Stimulated activated memory B cell treated with anti-CD40 and anti-IgM and Interleukin-4, amounts not matched to agents 10 μg/mL and 1 μg/mL and 100 μg/mL, for 72 hours (primary cell): ENCODE measurements at places on chromosomes 1 and 21.
A peak's percentile ranks its signal among the peaks of the same experiment; 100 is the strongest.

- no peak for ATAC-seq
- H3K4me3 ChIP-seq = no peak overlapping the region
- H3K4me1 ChIP-seq = peaks cover 29% of the 10 kb centered on the region
- peaks cover 7% of the 10 kb centered on the region for H3K27me3 ChIP-seq
These were observed 3.3 kb upstream of the UTP11 start for GRCh38 chr1:38009088-38009840.

- no peaks in the 10 kb centered on the region for H3K27me3 ChIP-seq
- H3K4me1 ChIP-seq = peaks cover 48% of the 10 kb centered on the region
- H3K27ac ChIP-seq = no peak overlapping the region
- peaks cover 21% of the 10 kb centered on the region for H3K36me3 ChIP-seq
- ATAC-seq = no peak
These were observed 1.9 kb downstream of the ADARB1 start for GRCh38 chr21:45076245-45076711.

- no peaks in the 10 kb centered on the region for H3K4me1 ChIP-seq
- no peak overlapping the region for H3K4me3 ChIP-seq
- peaks cover 18% of the 10 kb centered on the region for H3K27me3 ChIP-seq
- ATAC-seq = no peak
- H3K27ac ChIP-seq = no peak overlapping the region
These were observed 92.3 kb upstream of the UBE2U start for GRCh38 chr1:64110924-64111777.

DNA sequence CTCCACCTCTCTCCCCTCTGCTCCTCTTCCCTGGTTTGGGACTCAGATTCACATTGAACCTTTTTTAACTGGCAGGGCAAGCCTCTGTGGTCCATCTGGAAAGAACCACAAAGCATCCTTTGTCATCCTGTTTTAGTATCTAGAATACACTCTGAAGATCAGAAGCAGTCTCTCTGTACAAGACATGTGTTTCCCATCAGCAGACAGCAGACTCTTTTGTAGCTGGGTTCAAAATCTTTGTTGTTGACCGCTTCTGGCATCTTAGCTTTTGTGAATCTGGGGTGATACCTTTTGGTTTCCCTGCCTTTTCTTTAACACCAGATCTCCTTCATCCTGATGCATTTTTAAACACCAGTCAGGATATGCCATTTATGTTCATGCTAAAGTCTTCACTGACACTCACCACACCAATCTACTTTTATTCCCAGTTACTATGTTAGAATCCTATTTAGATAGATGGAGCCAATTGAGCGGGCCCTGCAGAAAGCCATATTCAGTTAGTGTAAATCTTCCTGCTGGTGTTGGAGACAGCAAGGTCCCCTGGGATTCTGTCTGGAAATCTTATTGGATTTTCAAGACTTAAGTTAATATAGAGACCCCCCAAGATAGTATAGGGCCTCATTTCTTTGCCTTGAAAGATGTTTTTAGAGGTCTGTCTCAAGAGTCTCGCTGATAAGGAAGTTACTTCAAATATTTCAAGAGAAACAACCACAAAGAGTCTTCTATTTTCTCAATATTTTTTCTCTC, 51.1 kb downstream of the ST6GALNAC3 start:
- H3K4me3 ChIP-seq = no peak overlapping the region
- no peak overlapping the region for H3K27ac ChIP-seq
- H3K4me1 ChIP-seq = no peaks in the 10 kb centered on the region

GRCh38 chr1:161219078-161219892, 4.1 kb downstream of the APOA2 start:
- H3K4me1 ChIP-seq = peaks cover 27% of the 10 kb centered on the region
- no peak overlapping the region for H3K27ac ChIP-seq
- H3K27me3 ChIP-seq = peaks cover 38% of the 10 kb centered on the region
- H3K36me3 ChIP-seq = peaks cover 10% of the 10 kb centered on the region
- no peak for ATAC-seq

- no peaks in the 10 kb centered on the region for H3K27me3 ChIP-seq
- ATAC-seq = no peak
- H3K27ac ChIP-seq = no peak overlapping the region
- no peaks in the 10 kb centered on the region for H3K36me3 ChIP-seq
These were observed 126.2 kb downstream of the RASAL2 start for GRCh38 chr1:178220094-178220493.

- no peaks in the 10 kb centered on the region for H3K27me3 ChIP-seq
- H3K27ac ChIP-seq = no peak overlapping the region
- H3K4me3 ChIP-seq = no peak overlapping the region
- no peak for ATAC-seq
- no peaks in the 10 kb centered on the region for H3K36me3 ChIP-seq
- peaks cover 56% of the 10 kb centered on the region for H3K4me1 ChIP-seq
These were observed 36.2 kb upstream of the BTG2 start for GRCh38 chr1:203268901-203269653.

DNA sequence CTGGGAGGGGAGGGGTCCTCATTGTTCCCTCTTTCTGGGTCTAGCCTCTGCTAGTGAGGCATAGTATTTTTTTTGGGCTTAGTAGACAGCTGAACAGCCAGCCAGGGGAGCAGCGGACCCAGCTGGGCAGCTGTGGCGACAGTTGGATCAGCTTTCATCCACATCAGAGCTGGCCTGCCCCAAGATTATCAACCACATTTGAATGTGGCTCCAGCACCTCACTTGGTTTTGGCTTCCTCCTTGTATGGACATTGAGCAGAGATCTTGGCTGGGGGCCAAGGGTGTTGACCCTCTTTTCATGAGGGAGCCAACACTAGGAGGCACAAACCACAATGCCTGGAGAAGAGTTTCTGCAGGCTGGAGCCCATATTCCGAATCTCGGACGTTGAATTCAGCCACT, 25.0 kb downstream of the WNT4 start:
- peak overlapping the region; percentile 53 for H3K27ac ChIP-seq
- no peak for ATAC-seq
- H3K4me1 ChIP-seq = peaks cover 78% of the 10 kb centered on the region
- H3K4me3 ChIP-seq = no peak overlapping the region
- no peaks in the 10 kb centered on the region for H3K27me3 ChIP-seq
- H3K36me3 ChIP-seq = peaks cover 50% of the 10 kb centered on the region

DNA sequence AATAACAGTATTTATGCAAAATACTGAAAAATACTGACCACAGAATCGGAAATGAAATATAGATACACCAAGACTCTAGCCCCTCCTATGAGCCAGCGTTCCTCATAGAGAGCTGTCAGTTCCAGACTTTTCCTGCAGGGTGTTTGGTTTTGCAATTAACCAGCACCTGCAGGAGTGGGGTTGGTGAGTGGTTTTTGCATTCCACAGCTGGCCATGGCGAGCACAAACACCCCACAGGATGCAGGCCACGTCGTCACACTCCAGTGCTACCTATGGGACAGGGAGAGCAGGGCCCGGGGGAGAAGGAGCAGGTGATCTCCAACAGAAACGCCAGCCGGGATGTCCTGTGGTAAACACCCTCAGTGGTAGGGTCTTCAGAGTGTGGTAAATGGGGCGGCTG, 94.1 kb downstream of the ERG start:
- H3K27ac ChIP-seq = no peak overlapping the region
- no peak overlapping the region for H3K4me3 ChIP-seq
- H3K36me3 ChIP-seq = no peaks in the 10 kb centered on the region
- H3K27me3 ChIP-seq = no peaks in the 10 kb centered on the region
- no peaks in the 10 kb centered on the region for H3K4me1 ChIP-seq

DNA sequence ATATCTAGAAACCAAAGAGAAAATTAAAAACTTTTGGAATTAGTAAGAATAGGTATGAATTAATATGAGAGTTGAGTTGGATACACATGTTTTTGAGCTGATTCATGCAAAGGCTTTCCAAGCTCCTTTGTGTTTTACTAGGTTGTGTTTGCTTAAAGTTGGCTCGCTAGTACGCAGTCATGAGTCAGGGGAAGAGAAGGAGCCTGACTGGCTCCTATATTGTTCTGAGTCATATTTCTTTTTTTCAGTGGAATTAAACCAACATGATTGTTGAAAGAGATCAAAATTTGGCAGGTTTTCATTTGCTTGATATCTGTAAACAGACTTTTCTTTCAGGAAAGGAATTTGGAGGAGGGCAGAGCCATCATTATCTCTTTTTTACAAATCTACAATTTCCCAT, 66.7 kb downstream of the MAGI3 start:
- peaks cover 4% of the 10 kb centered on the region for H3K36me3 ChIP-seq
- no peak overlapping the region for H3K4me3 ChIP-seq
- ATAC-seq = no peak
- no peak overlapping the region for H3K27ac ChIP-seq
- peaks cover 25% of the 10 kb centered on the region for H3K27me3 ChIP-seq

GRCh38 chr1:16218674-16219071, 6.2 kb upstream of the ARHGEF19 start:
- no peak for ATAC-seq
- peak overlapping the region; percentile 43 for H3K27ac ChIP-seq
- H3K27me3 ChIP-seq = no peaks in the 10 kb centered on the region
- H3K4me3 ChIP-seq = no peak overlapping the region

GRCh38 chr1:15206418-15207030, 40.5 kb upstream of the FHAD1 start:
- H3K4me1 ChIP-seq = no peaks in the 10 kb centered on the region
- no peak overlapping the region for H3K4me3 ChIP-seq
- H3K27me3 ChIP-seq = peaks cover 40% of the 10 kb centered on the region
- no peak overlapping the region for H3K27ac ChIP-seq
- no peak for ATAC-seq

- ATAC-seq = no peak
- H3K36me3 ChIP-seq = no peaks in the 10 kb centered on the region
- H3K27ac ChIP-seq = no peak overlapping the region
- no peak overlapping the region for H3K4me3 ChIP-seq
- H3K4me1 ChIP-seq = peaks cover 5% of the 10 kb centered on the region
These were observed 4.6 kb upstream of the RAB4A start for GRCh38 chr1:229266274-229266673.

DNA sequence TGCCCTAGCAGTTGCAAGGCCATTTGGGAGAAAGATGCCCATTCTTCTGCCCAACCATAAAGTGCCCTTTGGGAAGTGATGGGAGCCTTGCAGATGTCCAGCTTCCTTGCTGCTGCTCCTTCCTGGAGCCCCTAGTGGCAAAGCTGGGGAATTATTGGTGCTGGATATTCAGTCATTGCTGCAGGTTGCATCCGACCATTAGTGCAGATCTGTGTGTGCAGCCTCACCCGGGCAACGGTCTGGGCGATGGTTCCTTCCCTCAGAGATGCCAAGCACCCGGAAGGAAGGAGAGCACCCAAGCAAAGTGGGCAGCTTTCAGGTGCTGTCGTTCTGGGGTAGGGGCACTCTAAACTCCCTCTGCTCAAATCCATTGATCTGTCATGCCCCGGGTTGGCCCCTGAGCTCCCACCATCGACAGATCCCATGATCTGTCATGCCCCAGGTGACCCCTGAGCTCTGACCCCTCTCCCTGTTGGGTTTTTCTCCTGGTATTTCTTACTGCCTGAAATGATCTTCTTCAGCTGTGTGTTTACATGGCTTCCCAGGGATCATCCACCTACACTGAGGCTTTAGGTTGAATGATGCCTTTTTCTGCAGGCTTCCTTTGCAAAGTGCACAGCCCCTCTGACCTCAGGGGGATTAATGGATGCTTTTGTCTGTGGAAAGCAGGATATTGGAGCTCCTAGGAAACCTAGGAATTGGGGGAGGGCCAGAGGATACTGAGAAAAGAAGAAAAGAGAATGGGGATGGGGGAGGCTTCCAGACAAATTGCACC, 467.5 kb downstream of the PTPRU start:
- no peaks in the 10 kb centered on the region for H3K36me3 ChIP-seq
- H3K27me3 ChIP-seq = peaks cover 58% of the 10 kb centered on the region
- H3K4me1 ChIP-seq = no peaks in the 10 kb centered on the region
- H3K27ac ChIP-seq = no peak overlapping the region
- no peak overlapping the region for H3K4me3 ChIP-seq
